ENCODE measurements at places on chromosomes 7 and 10. TPM values are rescaled to one million over a fixed set of nuclear protein-coding genes. Genes with fewer than 3 reads are reported as not detected.

ADIRF gene
- polyA plus RNA-seq, result 0.34 TPM

UCMA gene
- not detected for polyA plus RNA-seq

DNA sequence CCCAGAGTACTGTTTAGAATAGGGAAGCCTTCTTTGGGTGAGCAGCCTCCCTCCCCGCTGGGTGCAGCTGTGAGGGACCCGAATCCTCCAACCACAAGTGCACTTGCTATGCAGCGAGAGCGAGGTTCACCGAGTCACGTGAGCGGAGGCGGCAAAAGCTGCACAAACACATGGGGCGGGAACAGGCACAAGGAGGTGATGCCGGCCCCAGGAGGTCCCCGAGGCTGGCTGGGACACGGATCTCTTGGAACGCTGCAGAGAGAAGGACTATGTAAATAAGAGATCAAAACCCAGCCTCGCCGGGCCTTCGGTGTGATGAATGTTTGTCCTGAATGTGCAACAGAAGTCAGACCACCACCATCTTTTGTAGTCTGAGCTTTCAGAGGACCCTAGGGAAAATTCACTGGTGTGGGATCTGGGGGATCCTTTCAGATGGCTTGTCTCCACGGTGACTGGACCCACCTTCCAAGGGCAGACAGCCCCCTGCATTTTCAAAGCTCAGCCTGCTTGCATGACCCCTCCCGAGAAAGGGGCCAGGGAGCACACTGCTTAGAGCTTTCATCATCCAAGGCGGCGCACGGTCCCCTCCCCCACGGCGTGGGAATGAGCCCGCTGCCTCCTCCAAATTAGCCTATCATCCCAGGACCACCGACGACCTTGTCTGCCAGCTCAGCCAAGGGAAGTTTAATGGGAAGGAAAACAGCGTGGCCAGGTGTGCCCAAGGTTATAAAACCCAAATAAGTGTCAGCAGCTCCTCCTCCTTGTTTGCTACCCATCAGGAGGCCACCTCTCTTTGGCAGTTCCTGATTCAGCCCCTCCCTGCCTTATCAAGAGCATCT, 327.7 kb downstream of the CXCL12 start:
- no peaks in the 10 kb centered on the region for H3K4me1 ChIP-seq
- H3K27ac ChIP-seq, result no peak overlapping the region
- DNase-seq, result no peak

MMRN2 gene
- polyA plus RNA-seq, result 0.15 TPM

CALML3 gene
- not detected for polyA plus RNA-seq

DNA sequence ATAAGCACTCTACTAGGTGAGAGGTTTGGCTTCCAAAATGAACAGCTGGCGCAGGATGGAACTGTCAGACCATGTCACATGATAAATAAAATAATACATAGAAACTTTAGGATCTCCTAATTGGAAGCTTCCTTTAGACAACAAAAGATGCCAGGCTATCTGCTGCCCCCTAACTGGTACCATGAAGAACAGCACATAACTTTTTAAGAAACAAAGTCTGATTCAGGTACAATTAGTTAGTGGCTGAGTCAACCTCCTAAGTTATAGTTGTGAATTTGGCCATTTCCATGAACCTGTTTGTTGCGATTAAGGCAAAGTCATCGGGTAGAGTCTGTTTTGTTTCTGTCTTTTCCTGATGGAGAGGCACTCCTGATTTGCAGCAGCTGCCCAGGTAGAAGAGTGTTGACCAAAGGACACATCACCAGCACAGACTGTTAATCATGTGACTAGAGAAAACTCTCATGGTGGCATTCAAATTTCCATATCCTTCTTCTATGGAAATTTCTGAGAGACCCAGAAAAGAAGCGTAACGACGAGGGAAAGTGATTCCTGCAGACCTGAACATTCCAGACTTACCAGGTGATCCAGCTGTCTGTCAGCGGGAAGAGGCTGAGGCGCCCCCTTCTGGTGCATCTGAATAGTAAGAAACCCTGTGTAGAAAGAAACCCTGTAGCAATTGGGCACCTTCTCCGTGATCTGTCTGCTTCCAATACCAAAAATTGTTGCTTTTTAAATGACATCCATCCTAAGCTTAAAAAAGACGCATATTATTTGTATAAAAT, 8.6 kb upstream of the INHBA start:
- no peaks in the 10 kb centered on the region for H3K4me1 ChIP-seq
- no peaks in the 10 kb centered on the region for H3K27me3 ChIP-seq
- no peak overlapping the region for H3K4me3 ChIP-seq
- no peak for DNase-seq

DNA sequence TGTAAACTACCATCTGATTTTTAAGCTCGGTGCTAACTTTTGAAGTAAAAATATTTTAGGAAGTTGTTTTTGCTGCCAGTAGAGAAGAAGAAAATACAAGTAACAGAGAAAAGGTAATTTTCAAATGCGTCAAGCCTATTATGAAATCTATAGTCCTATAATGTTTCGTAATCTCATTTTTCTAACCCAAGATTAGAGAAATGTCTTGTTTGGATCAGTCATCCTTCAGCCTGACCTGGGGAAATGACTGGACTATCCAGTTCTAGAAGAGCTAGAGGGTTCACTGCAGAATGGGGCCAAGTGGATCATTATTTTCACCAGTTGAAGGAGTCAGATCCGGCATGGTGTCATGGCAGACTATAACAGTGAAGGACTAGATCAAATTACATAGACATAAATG, 62.7 kb upstream of the FGL2 start:
- H3K4me3 ChIP-seq, result no peak overlapping the region
- H3K27ac ChIP-seq, result no peak overlapping the region
- no peak for DNase-seq
- H3K27me3 ChIP-seq, result no peaks in the 10 kb centered on the region
- no peaks in the 10 kb centered on the region for H3K36me3 ChIP-seq
- no peaks in the 10 kb centered on the region for H3K4me1 ChIP-seq

MUC3A gene
- polyA plus RNA-seq, result not detected

DNA sequence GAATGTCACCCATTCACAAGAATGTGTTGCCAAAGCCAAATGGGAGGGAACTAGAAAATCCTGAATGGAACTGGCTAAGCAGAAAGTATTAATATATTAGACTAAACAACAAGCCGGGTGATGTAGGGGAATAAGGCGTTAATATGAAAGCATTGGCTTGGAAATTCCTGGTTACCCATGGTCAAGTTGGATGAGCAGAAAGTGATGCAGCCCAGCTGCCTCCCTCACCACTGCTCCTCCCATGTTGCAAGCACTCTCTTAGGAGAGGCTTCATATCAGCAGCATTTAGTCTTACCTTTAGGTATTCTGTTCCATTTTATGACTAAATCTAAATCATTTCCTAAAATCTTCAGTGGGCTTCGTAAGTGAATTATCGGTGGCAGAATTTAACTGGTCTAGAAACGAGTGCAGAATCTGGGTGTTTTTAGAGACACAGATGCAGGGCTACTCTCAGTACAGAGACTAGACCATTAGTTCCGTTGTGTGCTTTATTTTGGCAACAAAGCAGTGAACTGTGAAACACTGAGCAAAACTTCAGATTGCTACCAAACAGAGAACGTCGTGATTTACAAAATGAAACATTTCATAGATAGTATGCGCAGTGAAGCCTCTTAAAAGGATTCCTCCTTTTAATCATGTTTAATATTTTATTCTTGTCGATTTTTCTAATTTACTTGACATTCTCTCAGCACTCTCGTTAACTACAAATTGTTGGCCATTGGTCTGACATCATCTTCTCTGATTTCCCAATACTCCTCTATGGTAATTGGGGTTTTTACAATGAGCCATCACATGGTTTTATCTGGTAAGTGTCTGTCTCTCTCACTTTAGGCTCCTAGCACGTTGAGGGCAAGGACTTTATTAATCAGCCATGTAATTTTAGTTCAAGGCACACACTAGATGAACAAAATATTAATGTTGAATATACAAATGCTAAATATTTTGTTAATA, 22.0 kb upstream of the HGF start:
- H3K27me3 ChIP-seq, result no peaks in the 10 kb centered on the region
- no peak for DNase-seq
- H3K4me1 ChIP-seq, result no peaks in the 10 kb centered on the region

DNA sequence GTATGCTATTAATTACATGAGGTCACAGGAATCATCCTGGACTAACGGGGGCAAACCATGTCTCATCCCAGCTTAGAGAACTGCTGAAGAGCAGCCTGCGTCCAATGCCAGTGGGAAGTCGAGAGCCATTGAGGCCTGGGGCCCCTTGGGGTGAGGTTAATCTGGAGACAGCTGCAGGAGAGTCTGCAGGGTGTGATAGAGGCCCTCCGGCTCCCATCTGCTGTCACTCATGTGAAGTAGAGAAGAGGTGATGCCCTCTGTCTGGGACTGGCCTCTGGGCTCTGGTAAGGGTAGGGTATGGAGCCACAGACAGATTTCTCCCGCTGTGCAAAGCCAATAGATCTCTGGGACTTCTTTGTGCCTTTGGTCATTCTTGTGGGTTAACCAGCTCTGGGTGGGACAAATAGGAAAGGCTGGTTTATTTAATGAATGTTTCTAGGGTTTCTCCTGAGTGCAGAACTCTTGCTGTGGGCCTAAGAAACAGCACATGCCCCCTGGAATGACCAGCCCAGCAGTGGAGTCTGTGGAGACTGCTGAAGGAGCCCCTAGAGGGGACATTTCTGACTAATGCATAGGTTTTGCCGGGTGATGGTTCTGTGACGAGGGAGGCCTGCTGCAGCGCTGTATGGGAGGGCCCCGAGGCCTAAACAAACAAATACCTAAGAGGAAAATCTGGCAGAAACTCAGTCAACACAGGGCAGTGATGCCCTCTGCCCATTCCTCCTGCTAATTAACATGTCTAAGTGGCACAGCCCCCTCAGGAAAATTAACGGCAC, 34.5 kb downstream of the CRHR2 start:
- no peaks in the 10 kb centered on the region for H3K27me3 ChIP-seq
- no peaks in the 10 kb centered on the region for H3K4me1 ChIP-seq
- no peak for DNase-seq
- no peaks in the 10 kb centered on the region for H3K36me3 ChIP-seq
- H3K27ac ChIP-seq, result no peak overlapping the region

TAS2R4 gene
- 0.07 TPM for polyA plus RNA-seq

EPO gene
- not detected for polyA plus RNA-seq

YAE1 gene
- 13.1 TPM for polyA plus RNA-seq

- no peaks in the 10 kb centered on the region for H3K4me1 ChIP-seq
- H3K27ac ChIP-seq, result no peak overlapping the region
- no peaks in the 10 kb centered on the region for H3K27me3 ChIP-seq
These were observed 293.8 kb downstream of the RNLS start for GRCh38 chr10:88289342-88289741.

- DNase-seq, result no peak
- H3K4me1 ChIP-seq, result no peaks in the 10 kb centered on the region
- H3K27me3 ChIP-seq, result no peaks in the 10 kb centered on the region
- H3K36me3 ChIP-seq, result no peaks in the 10 kb centered on the region
- H3K4me3 ChIP-seq, result no peak overlapping the region
These were observed 86.1 kb downstream of the PDGFA start for GRCh38 chr7:433558-433957.

DNA sequence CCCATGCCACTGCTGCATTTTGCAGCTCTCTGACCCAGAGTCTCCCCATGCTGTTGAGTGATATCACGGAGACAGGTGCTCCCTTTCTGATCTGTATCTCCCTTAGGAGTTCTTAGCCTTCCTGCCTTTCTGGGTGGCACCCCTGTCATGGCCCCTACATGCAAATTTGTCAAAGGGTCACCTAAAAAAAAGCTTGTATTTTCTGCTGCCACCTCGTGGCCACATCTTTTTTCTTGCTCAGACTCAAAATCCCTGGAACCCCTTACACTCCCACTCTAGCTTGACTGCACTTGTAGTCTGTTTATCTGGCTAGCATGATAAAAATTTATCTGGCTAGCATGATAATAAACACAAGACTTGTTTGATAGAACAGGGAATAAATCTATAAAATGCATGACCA, 809.1 kb downstream of the SORCS1 start:
- no peak for DNase-seq
- H3K4me1 ChIP-seq, result no peaks in the 10 kb centered on the region
- no peak overlapping the region for H3K27ac ChIP-seq
- no peaks in the 10 kb centered on the region for H3K36me3 ChIP-seq

DNA sequence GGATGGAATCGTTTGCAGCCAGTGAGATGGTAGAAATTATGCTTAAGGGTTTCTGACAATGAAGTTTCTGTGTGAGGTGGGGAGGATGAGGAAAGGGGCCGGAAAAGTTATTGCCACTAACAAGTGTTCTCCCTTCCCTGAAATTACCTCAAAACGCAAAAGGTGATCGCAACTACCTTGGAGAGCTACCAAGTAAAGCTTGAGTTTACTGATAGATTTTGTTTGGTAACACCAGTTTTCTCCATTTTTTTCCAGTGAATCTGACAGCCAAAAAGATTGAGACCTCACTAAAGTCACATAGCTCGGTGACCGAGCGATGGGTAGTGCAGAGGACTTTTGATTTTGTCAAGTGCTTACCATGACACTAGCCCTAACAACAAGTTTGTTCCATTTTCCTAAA, 1.6 kb downstream of the SUV39H2 start:
- H3K36me3 ChIP-seq, result no peaks in the 10 kb centered on the region
- DNase-seq, result no peak
- H3K27me3 ChIP-seq, result no peaks in the 10 kb centered on the region
- peaks cover 27% of the 10 kb centered on the region for H3K4me1 ChIP-seq
- H3K4me3 ChIP-seq, result no peak overlapping the region

DNA sequence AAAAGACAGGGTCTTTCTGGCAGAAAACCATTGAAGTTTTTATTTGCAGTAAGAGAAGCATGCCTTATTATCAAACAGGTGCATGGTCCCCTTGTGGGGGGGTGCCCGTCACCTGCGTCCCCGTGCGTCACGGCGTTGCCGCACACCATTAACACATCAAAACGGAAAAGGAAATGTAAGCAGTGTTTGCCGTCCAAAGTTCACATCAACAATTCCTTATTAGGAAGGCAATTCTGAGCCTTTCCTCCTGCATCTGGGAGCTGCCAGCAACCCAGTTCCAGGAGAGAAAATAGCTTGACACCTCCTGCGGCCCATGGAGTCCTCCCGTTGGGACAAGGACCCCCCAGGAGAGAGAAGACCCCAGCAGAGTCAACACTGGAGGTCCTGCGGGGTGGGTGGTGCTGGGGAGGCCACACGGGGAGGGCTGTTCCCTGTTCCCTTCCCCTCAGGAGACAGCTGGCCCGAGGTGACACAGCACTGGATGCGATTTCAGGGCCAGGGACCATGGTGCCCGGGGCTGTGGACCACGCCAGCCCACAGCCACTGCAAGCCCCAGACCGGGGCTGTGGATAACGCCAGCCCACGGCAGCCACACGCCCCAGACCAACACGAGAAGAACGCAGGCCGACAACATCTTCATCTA, 39.5 kb downstream of the DIP2C start:
- DNase-seq, result no peak
- no peak overlapping the region for H3K27ac ChIP-seq
- no peak overlapping the region for H3K4me3 ChIP-seq
- H3K27me3 ChIP-seq, result no peaks in the 10 kb centered on the region

Data from CD4-positive, alpha-beta memory T cell (primary cell).